ENCODE measurements at places on chromosomes 1 and 21.

GRCh38 chr1:5570931-5571330 is 421.3 kb downstream of the NPHP4 start:
- DNase-seq, result no peak

DNA sequence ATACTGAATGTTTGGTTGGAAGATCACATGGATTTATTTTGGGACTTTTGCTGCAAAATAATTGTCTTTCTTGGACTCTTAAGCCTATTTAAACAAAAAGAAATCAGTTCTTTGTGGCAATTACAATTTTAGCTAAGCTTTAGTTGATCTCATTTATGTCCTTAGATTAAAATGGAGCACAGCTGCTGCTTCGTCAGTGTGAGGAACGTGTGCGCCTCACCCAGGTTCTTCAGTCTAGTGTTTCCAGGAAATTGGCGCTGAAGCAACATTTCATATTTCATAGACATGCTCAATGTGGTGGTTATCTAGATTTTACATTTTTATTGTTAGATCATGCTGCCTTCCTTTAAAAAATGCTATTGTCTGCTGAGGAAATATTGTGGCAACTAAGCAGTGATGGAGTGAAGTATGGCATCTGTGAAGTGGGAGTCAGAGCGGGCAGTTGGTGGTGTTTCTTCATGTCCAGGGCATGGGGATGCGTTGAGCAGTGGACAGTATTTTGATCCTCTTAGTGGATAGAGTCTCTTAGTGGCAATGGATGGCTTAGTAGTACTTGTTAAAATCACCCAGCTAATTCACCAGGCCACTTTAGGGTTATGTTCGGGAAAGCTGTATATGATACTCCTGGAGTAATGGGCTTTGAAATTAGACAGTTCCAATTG is 5.6 kb downstream of the DDI2 start:
- DNase-seq, result no peak

GRCh38 chr1:239511875-239512274 is 125.5 kb downstream of the CHRM3 start:
- no peak for DNase-seq

GRCh38 chr1:46442317-46443161 is 47.1 kb upstream of the DMBX1 start:
- DNase-seq, result peak; percentile 81

- no peak for DNase-seq
Measured at GRCh38 chr1:64882574-64883255, 83.6 kb downstream of the JAK1 start.

DNA sequence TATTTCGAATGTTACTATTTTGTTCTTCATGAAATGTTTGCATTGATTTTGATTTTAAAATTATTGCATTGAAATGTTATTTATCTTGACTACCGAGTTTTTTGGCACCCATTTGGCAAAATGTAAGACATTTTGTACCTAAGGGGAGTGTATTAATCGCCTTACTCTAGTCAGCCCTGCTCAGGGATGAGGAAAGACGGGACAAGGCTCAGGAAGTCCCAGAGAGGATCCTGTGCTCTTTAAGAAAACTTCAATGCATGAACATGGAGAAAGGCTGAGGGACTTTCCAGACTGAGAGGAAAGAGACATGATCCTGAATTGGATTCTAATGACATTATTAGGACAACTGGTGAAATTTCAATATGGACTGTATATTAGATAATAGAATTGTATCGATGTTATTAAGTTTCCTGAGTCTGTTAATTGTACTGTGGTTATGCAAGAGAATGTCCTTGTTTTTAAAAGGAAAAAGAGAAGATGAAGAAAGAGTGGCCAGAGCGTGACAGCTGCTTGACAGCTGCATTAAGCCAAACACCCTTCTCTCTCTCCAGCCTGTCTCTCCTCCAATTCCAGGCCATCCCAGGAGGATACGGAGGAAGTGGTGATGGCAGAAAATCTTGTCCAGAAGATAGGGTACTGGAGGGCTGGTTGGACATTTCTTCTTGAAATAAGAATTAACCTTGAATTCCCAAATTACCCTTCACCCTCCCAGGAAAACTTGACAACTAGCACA is 66.0 kb downstream of the PLEKHA6 start:
- DNase-seq, result no peak

GRCh38 chr1:8184301-8184700 is 133.6 kb upstream of the SLC45A1 start:
- no peak for DNase-seq

DNA sequence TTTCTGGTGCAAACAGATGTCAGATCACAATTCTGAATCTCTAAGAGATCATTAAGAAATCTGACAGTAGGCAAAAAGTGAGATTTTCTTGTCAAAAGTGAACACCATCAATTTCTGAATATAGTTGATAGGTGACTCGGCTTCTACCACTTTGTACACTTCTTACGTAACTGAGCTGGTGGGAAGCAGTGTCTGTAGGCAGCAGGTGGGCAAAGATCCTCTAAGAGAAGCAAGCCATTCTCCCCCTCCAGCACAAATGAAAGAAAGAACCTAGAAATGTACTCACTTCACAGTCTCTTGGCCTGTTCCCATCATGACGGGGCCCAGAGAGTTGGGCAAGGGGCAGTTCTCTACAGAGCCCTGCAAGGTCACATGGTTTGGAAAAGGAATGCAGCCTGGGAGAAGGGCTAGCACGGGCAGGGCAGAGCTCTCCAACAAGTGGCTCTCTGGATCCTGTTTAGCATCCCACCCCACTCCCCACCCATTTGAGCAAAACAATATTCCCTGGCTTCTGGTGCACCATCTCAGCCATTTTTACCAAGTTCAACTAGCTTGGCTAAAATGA is 412.6 kb downstream of the LTN1 start:
- no peak for DNase-seq

DNA sequence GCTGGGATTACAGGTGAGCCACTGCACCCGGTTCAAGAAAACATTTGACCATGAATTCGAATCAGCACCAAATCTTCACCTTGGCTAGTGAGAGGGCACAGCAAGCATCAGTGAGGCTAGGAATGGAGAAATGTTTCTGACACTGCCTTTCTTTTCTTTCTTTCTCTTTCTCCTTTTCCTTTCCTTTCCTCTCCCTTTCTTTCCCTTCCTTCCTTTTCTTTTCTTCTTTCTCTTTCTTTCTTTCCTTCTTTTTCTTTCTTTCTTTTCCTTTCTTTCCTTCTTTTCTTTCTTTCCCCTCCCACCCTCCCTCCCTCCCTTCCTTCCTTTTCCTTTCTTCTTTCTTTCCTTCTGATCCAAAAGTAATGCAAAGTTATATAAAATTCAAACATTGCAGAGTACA is 40.9 kb downstream of the GFI1 start:
- DNase-seq, result no peak

DNA sequence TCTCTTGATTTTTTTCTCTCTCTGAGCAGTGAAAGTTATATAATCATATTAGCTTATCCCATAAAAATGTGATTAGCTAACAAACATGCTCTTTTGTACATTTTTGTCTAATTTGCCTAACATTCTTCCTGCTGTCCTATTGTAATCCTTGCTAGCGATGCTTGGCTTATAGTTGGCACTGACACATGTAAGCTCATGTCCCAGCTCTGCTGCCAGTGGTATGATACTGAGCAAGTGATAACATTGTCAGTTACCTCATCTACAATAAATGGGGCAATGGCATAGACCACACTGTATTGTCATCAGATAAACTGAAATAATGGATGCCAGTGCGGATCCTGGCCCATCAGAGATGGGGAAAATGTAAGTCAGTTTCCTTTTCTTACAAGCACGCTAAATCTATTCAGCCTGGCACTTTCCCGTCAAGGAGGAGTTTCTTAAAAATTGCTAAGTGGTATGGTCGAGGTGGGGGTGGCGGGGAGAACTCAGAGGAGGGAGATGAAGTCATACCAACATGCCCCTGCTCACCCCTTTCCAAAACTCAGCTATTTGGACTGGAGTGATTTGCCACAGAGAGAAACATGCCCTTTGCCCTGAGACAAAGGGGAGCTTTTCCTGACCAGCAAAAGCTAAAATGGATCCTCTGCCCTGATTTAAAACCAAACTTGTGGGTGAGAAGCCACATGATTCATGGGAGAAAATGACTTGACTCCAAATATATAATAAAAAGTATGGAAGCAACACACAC is 1.3 kb downstream of the FYB2 start:
- DNase-seq, result no peak

DNA sequence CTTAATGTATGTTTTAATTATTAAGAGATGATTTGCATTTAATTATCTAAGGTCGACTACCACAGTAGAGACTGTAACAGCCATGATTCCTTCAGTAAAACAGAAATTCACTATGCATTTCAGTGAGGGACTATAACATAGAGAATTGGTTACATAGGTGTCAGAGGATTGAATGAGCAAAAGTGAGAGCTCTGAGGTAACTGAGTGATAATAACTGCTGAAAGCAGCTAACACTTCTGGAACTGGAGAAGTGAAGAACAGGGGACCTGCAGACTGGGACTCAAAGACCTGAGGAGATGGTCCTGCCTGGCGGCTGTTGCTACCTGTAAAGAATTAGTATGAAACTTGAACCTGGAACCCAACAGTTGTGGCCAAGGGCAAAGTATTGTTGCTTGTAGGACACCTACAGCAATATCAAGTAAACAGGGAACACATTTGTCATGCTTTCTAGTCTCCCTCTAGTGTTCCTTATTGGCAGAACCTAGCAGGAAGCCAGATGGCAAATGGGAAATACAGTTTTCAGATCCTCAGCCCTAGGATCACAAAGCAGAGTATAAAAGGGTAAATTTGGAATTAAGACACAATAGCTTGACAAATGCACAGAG is 110.6 kb downstream of the HS2ST1 start:
- no peak for DNase-seq

All from activated CD4-positive, alpha-beta T cell treated with anti-CD3 and anti-CD28 coated beads, Interleukin-2, amount 50 U/mL, for 48 hours (primary cell).